HEK293T (cell line): ENCODE measurements at places on chromosomes 2 and 18.

DNA sequence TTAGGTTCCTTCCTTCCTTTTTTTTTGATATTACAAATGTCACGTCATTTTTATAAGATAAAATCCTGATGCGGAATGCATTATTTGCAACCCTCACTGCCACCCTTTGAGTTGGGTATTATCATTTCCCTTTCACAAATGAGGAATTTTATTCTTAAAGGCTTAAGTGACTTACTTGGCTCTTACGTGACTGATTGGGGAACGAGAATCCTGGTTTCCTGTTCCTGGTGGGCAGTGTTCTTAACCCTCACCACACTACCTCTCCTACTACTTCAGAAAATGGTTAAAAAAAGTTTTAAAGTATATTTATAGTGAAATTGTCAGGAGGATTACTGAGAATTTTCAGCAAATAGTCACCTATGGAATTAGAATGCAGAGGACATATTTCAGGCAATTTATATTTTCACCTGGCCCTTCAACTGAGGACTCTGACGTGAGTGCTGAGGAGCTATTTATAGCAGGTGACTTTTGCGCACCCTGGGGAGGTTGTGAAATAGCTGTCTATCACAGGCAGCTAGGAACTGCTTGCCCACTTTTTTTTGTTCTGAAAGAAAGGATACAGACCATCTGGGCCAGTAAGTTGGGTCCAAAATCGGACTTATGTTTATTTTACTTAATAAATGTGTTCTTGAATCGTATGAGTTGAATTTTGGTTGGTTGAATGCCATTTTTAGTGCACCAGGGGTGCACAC lies 18.7 kb upstream of the RASGRP3 start:
- no peak for DNase-seq

DNA sequence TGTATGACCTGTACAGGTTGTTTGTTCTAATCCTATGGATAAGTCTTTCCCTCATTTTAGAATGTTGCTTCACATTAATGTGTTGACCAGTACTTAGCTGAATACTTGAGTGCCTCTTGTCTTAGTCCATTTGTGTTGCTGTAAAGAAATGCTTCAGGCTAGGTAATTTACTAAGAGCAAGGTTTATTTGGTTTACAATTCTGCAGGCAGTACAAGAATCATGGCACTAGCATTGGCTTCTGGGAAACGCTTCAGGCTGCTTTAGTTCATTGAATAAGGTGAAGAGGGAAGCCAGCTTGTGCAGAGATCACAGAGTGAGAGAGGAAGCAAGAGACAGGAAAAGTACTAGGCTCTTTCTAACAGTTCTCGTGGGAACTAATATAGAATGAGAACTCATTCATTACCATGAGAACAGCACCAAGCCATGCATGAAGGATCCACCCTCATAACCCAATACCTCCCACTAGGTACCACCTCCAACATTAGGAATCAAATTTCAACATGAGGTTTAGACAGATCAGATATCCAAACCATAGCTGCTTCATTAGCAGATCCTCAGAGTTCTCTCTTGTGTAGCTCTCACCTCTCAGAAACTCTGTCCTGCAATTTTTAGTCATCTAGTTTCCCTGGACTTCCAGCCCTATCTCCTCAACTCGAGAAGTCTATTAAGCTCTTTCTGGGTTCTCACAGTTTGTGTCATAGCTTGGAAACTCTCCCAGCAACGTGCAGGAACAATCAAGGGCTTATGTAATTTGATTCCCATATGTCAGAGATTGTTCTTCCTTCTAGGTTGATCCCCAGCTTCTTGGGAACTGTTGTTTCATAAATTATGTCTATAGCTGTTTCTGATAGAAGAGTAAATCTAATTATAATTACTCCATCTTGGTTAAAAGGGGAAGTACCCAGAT lies 2082.3 kb upstream of the CELF4 start:
- peak; percentile 34 for DNase-seq

GRCh38 chr2:40540026-40540425 lies 88.1 kb upstream of the SLC8A1 start:
- no peak for DNase-seq

DNA sequence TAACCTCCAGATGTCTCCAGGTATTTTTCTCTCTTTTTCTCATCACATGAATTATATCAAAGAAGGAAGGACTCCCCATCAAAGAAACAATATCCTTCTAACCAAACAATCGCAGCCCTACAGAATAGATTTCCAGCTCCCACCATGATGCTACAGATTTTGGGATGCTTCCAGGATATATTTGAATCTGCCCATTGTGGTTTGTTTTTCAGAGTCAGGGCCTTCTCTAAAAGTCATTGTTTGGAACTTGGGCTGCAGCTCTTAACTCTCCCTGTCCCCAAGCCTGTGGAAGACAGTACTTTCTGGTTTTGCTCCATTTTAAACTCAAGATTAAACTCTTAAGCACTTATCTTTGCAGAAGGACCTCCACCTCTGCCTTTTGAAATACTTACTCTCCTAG lies 223.2 kb downstream of the PMAIP1 start:
- DNase-seq: no peak

- DNase-seq: peak; percentile 45
These were observed 5.3 kb downstream of the KLF11 start for GRCh38 chr2:10048501-10049171.

GRCh38 chr2:104658144-104658835 lies 195.6 kb upstream of the POU3F3 start:
- DNase-seq: peak; percentile 19

DNA sequence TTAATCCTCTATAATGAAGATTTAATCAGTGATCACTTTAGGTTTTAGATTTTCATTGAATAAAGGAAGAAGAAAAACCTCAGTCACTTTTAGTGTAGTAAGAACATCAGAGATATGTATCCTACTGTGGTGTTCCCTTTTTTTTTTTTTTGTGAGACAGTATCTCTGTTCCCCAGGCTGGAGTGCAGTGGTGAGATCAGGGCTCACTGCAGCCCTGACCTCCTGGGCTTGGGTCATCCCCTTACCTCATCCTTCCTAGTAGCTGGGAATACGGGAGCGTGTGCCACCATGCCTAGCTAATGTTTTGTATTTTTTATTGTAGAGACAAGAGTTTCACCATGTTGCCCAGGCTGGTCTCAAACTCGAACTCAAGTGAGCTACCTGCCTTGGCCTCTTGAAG lies 5.1 kb downstream of the SLC39A10 start:
- no peak for DNase-seq

DNA sequence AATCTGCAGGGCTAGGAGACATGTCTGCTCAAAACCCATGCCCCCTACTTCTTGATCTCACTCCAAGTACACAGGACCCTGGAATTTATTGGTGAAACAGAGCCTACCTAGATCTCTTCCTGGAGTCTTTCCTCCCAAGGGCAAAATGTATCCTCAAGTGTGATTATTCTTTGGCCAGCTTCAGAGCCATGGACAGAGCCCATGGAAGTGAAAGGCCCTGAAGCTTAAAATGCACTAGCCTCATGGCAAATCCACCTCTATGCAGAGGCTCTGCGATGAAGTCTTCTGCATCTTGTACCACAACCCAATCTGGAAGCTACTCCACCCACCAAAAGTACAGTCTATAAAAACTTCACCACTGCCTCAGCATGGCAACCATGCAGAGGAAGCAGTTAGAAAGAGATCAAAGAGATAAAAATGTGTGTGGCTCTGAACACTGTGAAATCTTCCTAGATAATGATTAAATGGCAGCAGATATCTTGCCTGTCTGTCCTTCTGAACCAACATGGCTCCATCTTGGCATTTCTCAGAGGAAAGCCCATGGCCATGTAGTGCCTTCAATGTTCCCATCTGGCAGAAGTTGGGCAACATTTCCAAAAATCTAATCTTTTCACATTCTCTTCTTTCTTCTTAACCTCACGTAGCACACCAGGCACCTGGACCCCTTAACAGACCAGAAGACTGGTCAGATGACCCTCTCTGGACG lies 142.9 kb upstream of the KLF7 start:
- DNase-seq: no peak

DNA sequence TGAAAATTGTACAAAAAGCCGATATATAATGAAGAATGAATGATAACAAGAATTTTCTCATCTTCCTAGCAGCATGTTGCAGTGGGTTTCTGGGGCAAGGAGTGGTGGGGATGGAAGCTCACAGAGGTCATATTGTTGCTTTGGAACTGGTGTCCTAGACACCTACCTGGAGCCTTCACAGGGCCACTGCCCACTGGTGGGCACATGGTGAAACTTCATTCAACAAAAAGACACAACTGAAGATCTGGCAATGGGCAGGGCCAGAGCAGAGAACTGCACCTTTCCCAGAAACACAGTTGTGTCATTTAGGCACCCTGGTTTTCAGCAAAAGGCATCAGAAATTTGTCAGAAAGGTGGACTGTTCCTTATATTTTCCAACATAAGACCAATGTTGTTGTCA lies 115.3 kb downstream of the FHOD3 start:
- DNase-seq: peak; percentile 71

DNA sequence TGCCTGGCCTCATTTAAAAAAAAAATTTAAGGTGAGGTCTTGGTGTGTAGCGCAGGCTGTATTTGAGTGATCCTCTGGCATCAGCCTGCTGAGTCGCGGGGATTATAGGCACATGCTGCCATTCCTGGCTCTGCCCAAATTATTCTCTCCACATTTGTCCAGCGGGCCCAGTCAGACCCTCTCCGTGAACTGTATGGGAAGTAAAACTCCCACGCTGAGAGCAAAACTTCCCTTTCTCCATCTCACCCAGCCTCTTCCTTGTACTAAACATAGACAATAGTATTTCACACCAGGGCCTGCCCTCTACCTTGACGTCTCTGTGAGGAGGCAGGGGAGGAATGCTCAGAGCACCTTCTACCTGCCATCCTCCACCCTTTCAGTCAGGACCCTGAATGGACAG lies 37.0 kb downstream of the EIF4E2 start:
- DNase-seq: no peak

- no peak for DNase-seq
These were observed 10.1 kb upstream of the B3GNT7 start for GRCh38 chr2:231385429-231385828.

DNA sequence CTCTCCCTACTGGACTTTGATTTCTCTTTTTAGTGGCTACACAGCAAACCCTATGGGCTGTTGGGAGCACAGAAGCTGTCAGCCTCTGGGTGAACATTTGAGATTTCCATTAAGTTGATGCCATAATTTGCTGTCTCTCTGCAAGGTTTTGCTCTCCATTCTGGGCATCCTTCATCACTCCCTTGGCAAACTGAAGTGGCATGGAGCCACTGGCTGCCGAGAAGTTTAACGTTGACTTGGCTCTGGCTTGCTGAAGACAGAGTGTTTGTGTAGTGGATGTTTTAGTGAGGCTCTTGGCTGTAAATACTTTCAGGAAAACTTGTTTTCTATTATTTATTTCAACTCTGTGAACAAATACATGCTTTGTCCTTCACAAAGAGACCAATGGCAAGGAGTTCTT lies 91.5 kb downstream of the ALK start:
- DNase-seq: no peak

DNA sequence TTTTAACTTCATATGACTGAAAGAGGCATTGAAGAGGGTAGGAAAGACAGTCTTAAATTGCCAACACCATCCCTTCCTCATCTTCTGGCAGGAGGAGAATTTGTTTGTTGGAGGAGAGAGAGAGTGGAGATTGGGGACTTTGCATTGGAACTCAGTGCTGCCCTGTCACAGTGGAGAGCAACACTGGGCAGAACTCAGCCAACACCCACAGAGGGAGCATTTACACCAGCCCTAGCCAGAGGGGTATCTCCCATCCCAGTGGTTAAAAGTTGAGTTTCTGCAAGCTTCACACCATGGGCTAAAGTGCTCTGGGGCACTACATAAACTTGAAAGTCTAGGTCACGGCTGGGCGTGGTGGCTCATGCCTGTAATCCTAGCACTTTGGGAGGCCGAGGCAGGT lies 174.1 kb downstream of the ANKRD30B start:
- no peak for DNase-seq

DNA sequence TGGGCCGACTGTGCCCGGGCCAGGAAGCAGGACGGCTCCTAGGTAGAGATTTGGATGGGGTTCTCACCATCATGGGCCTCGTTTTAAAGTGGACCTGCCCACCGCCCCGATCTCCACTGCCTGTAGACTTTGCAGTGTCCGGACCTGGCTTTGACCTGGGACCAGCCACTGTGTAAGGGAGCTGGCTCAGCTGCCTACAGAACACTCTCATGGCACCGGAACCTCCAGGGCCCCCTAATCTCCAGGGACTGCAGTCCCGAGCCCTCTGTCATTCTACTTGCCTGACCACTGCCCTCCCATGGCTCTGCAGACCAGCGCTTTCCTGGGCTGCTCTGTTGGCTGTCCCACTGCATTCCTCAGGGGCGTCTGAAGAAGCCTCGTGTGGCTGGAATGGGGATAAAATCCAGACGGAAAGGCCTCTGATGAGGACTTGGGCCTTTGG lies 120.8 kb downstream of the GLI2 start:
- DNase-seq: no peak

GRCh38 chr2:128876986-128877983 lies 558.6 kb upstream of the HS6ST1 start:
- DNase-seq: no peak

GRCh38 chr2:109258376-109258775 lies 129.4 kb downstream of the SH3RF3 start:
- DNase-seq: no peak

GRCh38 chr2:95077861-95078603 lies 43.6 kb downstream of the MRPS5 start:
- no peak for DNase-seq

GRCh38 chr2:116733699-116734098 lies 1080.8 kb upstream of the DDX18 start:
- DNase-seq: no peak

- DNase-seq: no peak
These were observed 378.6 kb upstream of the SLC14A2 start for GRCh38 chr18:45236676-45237075.

DNA sequence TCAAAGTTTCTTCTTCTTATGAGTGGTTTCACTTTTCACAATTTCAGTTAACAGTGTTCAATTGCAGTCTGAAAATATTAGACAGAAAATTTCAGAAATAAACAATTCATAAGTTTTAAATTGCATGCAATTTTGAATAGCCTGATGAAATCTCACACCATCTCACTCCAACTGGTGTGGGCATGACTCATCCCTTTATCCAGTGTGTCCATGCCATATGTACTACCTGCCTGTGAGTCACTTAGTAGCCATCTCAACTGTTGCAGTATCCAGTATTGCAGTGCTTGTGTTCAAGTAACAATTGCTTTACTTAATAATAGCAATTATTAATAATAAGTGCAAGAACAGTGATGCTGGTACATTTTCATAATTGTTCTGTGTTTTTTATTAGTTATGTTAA lies 1202.5 kb downstream of the DSC3 start:
- DNase-seq: no peak
